ENCODE measurements at places on chromosomes 2 and 18. TPM values are rescaled to one million over a fixed set of nuclear protein-coding genes. Genes with fewer than 3 reads are reported as not detected.

DNA sequence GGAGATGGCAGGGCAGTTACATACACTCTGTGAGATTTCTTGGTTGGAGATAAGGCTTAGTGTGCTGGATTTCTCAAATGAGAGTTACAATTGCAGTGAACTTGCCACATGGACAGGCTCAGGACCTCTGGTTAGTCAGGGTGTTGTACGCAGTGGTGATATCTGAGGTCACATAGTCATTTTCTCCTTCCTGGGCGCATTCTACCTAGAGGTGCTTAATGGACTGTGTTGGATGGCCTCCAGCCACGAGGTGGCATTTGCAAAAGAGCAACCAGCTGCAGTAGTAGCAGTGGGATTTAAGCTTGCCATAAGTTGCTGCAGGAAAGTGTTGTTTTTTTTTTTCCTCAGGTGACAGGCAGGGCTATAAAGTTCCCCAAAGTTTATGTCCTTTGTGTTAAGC is 173.8 kb upstream of the TMEM200C start:
- DNase-seq: no peak

- DNase-seq: no peak
Measured at GRCh38 chr18:8461544-8461943, 147.7 kb upstream of the RAB12 start.

The LPIN2 gene
- total RNA-seq: 50.9 TPM

DNA sequence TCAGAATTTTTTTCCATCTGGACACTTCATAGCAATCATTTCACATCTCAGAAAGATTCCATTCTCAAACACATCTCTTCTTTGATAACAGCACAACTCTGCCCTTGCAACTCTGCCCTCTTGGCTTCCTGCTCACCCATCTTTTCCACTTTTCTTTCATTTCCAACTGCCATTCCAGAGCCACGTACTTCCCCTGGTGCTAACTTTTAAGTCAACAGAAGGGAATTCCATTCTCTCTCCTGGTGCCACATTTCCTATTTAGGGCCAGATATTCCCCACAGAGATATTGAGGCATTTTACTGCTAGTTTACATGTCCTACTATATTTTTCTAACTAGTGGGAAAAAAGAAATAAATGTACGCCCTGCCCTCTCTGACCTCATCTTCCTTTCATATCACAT is 590.2 kb downstream of the ARHGAP15 start:
- DNase-seq: no peak

GRCh38 chr2:205734436-205735037 is 52.2 kb downstream of the NRP2 start:
- DNase-seq: no peak

DNA sequence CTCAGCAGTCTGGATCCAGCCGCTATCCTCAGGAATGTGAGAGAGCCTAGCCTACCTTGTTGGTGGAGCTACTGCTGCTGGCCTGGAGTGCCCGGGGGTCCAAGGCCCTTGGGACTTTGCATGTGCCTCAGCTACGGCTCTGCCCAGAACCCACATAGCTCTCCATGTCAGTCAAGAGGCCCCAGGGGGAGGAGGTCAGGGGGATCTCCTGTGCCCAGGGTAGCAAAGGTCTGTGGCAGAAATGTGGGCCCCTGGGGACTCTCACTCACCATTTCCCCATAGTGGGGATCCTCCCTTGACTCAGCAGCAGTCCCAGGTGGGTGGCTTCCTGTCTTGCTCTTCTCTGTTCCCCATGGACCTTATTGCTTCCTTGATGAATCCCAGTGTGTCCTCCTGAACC is 342.7 kb upstream of the CHAC2 start:
- no peak for DNase-seq

GRCh38 chr2:207055257-207055656 is 110.5 kb downstream of the KLF7 start:
- no peak for DNase-seq

- DNase-seq: no peak
Measured at GRCh38 chr2:42796427-42797248, 4.3 kb upstream of the HAAO start.

DNA sequence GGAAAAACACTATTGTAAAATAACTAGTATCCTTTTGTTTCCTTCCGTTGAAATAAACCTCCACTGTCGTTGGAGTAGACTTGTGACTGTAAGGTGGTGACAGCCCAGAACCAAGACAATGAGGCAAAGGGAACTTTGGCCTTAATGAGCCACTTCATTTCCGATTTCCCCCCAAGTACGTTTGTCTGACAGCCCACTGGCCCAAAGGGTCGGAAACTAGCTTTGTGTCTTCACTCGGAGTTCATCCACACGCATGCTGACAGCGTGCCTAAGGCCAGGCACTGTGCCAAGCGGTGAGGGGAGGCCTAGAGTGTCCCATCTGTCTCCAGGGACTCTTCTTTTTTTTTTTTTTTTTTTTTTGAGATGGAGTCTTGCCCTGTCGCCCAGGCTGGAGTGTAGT is 21.0 kb downstream of the HJURP start:
- no peak for DNase-seq

GRCh38 chr2:199128476-199129229 is 329.1 kb downstream of the SATB2 start:
- DNase-seq: no peak

DNA sequence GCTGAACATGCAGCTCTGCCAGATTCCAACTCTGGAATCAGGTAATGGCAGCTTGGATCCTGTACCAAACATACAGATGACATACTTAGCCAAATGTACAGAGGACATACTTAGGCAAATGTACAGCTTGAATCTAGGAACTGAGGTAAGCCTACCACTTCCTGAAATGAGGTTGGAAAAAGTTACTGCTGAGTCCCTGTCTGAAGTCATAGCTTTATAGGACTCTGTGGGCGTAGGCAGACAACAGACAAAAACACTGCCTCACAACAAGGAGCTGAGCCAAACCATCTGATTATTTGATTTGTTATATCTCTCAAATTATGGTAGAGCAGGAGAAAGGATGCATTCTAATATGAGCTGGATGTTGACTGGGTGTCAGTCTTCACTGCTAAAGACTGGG is 290.2 kb upstream of the TCF4 start:
- no peak for DNase-seq

The SULT1C3 gene
- not detected for total RNA-seq

- no peak for DNase-seq
Measured at GRCh38 chr2:29918941-29919340, 2.4 kb downstream of the ALK start.

- no peak for DNase-seq
Measured at GRCh38 chr2:101200676-101201075, 49.5 kb upstream of the TBC1D8 start.

DNA sequence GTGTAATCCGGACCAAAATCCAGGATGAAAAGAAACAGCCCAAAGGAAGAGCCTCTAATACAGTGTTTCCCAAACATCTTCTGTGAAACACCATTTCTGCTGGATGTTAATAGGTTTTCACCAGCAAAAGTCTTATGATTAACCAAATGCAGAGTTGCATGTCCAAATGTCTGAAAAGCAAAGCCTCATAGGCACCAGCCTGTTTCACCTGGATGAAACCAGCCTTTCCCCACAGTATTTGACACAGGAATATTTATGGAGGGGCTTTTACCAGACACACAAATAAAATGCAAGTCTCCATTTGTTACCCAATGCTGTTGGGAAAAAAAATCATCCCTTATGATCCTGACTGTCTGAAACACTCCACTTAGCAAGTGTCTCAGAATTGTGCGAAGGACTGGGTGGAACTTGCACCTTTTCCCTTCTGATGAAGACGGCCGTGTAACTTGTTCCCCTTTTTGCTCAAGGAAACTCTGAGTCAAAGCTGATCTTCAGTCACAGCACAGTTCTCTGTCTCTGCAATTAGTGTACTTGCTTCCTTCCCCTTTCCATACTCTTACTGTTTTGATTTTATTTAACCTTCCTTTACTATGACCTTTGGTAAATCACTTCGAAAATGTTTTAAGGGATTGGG is 70.3 kb upstream of the IL1R2 start:
- no peak for DNase-seq

DNA sequence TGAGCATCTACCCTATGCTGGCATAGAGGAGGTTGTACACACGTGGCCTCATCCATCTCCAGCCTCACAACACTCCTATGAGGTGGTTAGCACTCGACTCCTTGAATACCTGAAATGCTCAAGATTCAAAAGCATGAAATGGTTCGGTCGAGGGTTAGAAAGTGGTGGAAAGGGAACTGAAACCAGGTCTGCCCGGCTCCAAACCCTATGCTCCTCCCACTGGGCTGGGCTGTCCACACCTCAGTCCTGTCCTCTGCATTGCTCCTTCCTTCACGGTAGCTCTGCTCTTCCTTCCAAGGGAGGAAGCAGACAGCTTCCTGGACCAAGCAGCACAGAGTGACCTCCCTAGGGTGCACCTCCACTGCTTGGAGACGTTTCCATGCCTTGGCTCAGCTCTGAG is 565.2 kb upstream of the ID2 start:
- DNase-seq: no peak

The SERPINB12 gene
- total RNA-seq: not detected

DNA sequence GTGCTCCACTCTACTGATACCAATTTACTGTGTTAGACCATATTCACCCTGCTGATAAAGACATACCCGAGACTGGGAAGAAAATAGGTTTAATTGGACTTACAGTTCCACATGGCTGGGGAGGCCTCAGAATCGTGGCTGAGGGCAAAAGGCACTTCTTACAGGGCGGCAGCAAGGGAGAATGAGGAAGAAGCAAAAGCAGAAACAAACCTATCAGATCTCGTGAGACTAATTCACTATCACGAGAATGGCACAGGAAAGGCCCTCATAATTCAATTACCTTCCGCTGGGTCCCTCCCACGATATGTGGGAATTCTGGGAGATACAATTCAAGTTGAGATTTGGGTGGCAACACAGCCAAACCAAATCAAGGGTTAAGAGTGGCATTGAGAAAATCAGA is 65.2 kb downstream of the LDLRAD4 start:
- DNase-seq: no peak

GRCh38 chr2:239160226-239161143 is 240.3 kb downstream of the HDAC4 start:
- DNase-seq: no peak

GRCh38 chr2:191739194-191739593 is 61.3 kb downstream of the NABP1 start:
- DNase-seq: no peak

The SPDYA gene
- 12.4 TPM for total RNA-seq

- DNase-seq: no peak
Measured at GRCh38 chr2:224576088-224576715, 9.0 kb downstream of the CUL3 start.

GRCh38 chr2:67833632-67834031 is 229.2 kb downstream of the C1D start:
- no peak for DNase-seq

- no peak for DNase-seq
Measured at GRCh38 chr2:46009772-46010171, 287.4 kb upstream of the EPAS1 start.

DNA sequence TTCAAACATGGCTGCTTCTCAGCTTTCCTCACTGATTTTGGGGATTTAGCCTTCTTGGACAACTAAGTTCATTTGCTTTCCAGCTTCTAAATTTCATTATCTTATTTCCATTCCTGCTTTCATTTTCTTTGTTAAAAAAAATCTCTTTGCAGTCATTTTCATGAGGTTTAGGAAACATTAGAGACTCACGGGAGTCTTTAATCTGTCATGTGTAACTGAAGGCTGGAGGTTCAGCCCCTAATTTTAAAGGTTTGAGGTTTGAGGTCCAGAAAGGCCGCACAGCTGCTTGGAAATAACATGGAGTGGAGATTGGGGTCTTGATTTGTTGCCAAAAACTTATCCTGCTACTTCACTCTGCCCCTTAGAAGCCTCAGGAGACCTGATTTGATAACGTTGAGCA is 30.3 kb downstream of the PROKR1 start:
- DNase-seq: no peak

The TMEM169 gene
- not detected for total RNA-seq

DNA sequence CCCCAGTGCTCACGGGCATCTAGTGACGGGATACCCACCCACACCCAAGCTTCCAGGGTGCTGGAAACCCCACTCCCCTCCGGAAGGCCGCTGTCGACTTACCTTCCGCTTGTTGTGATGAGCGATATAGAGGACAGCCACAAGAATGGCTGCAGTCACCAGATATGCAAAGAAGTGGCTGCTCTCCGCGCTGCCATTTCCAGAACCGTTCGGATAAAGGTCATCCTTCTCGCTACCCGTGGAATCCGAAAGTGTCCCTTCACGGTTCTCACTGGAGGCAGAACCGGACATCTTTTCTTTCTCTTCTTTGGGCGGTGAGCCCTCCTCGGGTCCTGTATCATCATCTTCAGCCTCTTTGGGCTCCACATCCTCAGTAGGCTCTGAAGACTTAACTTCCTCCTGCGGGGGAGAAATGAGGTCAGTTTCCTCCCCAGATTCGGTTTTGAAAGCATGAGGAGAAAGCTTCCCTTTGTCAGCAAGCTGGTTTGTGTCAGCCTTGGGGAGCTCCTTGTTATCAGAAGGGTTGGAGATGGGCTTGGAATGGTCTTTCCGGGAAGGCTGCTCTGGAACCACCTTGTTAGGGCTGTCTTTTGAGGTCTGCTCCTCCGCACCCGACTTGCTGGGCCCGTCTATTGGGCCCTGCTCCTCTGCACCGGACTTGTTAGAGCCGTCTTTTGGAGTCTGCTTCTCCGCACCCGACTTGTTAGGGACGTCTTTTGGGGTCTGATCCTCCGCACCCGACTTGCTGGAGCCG is 1.2 kb downstream of the TGOLN2 start:
- DNase-seq: peak; percentile 56

- DNase-seq: no peak
Measured at GRCh38 chr2:102749938-102750337, 11.9 kb upstream of the TMEM182 start.

The MREG gene
- total RNA-seq: 3.6 TPM

The EFHD1 gene
- 1.1 TPM for total RNA-seq

DNA sequence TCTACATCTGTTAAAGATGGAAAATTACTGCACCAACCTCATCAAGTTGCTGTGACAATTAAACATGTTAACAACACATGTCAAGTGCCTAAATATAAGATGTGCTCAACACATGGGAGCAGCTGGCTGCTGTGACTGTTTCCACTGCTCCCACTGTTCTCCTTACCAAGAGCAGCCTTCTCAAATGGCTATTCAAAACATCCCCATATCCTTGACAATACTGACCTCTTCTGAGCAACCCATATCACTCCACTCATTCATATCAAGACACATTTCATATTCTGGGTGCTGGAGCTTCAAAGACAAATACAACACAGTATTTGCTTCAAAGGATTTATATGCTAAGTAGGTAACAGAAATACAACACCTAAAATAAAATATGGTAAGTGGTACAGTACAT is 60.3 kb downstream of the PIAS2 start:
- DNase-seq: no peak

DNA sequence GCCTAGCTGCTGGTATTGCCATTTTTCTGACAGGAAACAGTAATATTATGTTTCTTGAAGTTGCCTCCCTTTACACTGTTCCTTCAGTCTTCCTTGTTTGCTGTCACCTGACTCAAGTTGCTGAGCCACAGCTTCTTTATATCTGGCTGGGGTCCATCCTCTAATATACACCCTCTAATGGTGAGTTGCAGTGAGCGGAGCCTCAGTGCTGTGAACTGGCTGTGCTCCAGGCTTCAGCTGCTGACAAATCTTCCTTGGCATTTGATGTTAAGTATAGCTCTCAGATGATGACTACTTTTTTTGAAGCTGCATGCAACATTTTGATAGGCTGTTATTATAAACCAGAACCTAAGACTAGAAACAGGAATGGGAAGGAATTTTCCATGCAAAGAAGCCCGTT is 366.7 kb downstream of the NUP35 start:
- no peak for DNase-seq

- DNase-seq: peak; percentile 55
Measured at GRCh38 chr2:234164493-234165413, 114.3 kb downstream of the SPP2 start.

Measured in CD8-positive, alpha-beta T cell (primary cell).